Mammary epithelial cell (primary cell): ENCODE measurements at places on chromosomes 2 and 18. TPM values are rescaled to one million over a fixed set of nuclear protein-coding genes. Genes with fewer than 3 reads are reported as not detected.
A peak's percentile ranks its signal among the peaks of the same experiment; 100 is the strongest.

BMP10 gene
- total RNA-seq: under 0.01 TPM

GRCh38 chr2:54081574-54081973, 33.8 kb upstream of the ACYP2 start:
- peak; percentile 98 for DNase-seq

- DNase-seq: no peak
Measured at GRCh38 chr2:71832388-71832787, 315.3 kb downstream of the CYP26B1 start.

GRCh38 chr2:224594840-224595239, 9.7 kb upstream of the CUL3 start:
- DNase-seq: peak; percentile 37

- peak; percentile 48 for DNase-seq
Measured at GRCh38 chr2:218406949-218407618, 7.4 kb downstream of the CTDSP1 start.
